Fibroblast of skin of right quadriceps (primary cell): ENCODE measurements at places on chromosomes 3 and 15.

GRCh38 chr15:40456299-40456712 lies 14.5 kb upstream of the CHST14 start:
- no peak for DNase-seq

DNA sequence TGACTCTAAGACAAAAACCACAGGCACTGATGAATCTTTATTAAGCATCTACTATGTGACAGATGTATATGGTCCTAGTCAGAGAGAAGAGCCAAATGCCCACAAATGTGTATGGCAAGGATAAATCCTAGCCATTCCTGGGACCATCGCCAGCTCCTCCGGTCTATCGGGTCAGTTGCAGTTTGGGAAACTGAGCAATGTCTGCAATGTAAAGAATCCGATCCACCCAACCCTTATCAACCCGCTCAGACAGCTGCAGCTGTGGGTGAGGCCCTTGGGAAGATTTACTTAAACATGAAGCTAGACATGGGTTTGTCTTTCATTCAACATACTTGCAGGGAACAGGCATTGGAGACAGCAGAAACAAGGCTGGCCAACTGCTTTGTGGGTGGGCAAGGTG lies 40.5 kb upstream of the CDV3 start:
- DNase-seq: peak; percentile 73

DNA sequence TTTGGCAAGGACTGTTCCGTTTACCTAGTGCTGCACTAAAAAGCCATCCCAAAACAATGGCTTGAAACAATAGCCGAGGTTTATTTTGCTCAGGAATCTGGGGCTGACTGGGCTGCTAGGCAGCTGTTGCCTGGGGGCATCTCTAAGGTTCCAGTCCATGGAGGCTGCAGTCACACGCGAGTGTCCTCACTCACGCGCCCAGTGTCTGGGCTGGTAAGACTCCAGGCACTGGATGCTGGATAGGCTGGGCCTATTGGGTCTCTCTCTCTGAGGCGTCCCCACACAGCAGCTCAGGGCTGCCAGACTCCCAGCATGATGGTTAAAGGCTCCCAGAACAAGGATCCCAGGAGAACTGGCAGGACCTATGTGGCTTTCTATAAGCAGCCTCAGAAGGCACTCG lies 34.2 kb downstream of the ALS2CL start:
- no peak for DNase-seq

DNA sequence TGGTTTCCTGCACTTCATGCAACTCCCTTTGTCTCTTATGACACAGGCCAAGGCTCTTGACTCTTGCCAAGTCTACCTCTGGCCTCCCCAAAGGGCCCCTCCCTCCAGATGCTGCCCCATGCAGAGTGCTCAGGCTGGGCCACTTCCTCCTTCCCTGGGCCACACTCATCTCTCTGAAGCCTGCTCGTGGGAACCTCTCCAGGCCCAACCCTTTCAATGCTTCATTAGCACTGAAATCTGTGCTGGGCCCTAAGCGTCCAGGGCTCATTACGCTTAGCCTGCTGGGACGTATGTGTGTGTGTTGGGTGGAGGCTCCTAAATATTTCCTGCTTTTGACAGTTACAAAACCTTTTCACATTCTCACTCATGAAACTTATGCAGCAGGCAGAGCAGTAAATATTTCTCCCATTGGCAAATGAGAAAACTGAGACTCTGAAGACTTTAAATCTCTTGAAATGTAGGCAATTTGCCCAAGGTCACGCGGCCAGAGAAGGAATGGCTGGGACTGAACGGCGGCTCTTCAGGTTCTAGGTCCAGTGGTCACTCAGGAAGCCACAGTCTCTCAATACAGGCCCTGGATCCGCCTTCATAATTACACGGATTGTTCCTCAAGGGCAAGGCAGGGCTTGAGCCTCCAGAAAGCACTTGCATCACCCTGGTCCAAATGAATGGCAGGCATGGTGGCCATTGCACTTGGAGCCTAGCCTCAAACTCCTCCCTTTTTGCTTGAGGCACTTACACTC lies 241.7 kb upstream of the HES1 start:
- DNase-seq: no peak

GRCh38 chr15:34349769-34350168 lies 6.7 kb downstream of the NUTM1 start:
- no peak for DNase-seq

DNA sequence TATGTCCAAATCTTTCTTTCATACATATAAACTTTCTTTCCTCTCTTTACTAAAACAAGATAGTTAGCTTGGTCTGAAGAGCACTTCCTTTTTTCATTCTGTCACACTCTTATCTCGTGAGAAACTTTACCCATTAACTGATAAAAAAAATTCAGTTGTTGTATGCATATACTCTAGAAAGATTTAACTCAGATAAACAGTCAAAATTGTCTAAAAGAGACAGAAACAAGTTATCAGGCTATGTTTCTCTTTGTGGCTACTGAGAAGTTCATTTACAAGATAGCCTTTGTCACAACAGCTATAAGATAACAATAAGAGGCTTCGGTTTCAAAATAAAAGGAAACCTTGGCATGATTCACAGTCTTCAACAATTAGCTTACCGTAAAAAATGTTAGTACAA lies 235.7 kb upstream of the ATP10A start:
- DNase-seq: no peak

GRCh38 chr3:50358355-50358910 lies 888 bp downstream of the TMEM115 start:
- DNase-seq: no peak
